M059J (cell line): ENCODE measurements at places on chromosomes 2 and 18.

DNA sequence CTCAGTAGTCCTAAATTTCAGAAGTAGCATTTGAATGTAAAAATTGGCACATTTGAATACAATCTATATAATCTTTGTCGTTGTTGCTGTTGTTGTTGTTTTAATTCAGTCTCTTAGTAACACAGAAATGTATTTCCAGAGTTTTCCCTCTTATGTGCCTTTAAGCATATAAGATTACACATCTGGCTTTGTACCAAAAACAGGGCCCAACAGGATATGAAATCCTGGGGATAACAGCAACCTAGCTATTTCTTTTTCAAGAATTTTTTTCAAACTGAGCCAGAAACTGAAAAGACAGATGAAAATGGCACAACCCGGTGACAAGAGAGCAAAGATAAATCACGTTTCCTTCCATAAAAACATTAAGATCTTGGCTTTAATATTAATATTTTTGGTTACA lies 906.7 kb downstream of the NRXN1 start:
- no peak for DNase-seq

DNA sequence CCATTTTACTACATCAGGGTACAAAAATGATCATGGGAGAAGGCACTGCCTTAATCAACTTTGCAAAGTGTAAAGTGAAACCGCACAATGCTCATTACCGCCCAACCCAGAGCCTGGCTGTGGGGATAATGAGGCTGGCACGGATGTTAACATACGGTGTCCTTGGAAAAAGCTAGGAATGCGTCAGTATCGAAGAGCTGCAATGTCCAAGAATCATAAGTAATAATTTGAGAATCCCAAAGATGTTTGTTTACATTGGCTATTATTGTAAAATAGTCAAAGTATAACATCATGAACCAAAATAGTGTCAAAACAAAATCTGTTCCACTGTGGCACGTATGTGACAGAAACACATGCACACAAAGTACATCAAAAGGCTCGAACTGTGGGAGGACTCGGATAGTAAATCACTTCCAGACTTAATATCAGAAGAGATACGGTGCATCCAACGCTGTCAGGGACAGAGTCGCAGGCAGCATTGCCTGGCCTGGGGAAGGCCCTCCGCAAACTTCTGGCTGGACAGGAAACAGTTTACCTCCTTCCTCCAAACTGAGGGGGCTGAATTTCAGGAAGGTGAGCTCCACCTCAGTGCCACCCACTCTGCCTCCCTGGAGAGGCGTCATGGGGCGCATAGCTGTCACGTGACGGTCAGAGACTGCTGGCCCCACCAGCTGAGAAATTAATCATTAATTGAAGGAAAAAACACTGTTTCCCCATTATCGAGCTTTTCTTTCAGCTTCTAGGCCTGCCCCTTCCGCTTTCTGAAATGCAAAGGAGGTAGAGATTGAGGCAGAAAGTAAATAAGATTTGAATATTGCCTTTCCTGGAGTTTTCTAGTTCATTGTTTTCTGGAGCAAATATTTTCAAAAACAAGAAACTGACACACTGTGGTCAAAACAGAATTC lies 1.8 kb upstream of the ID2 start:
- peak; percentile 55 for DNase-seq

GRCh38 chr2:5933669-5934068 lies 241.5 kb downstream of the SOX11 start:
- DNase-seq, result no peak

DNA sequence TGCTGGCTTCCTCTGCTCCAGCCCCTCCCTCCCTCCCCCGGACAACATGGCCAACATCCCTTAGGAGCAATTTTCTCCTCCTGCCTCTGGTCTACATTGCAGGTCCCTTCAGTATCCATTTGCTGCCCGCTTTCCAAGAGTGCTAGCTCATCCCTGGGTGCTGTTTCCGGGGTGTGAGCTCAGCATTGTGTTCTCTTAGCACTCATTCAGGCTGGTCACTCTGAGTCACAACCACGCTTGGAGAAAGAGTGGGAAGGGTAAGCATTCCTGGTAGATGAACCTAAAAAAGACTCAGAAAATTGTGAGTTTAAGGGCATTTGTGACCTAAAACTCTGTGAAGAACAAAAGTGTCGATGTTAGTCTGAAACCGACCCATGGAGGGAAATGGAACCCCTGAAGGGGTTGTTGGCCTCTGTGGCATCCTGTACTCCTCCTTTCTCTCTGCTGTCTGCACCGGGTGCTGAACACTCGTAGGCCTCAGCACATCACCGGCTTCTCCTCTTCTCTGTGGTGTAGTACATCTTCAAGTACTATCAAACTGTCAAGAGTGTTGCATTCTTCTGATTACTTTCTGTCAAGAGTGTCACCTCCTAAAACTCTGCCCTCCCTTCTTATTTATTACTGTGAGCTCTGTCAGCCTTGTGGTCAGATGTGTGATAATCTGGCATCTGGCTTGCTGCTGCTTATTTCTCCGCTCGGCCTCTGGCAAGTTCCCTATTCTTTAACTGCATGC lies 73.0 kb downstream of the CTNNA2 start:
- peak; percentile 11 for DNase-seq

- DNase-seq, result no peak
Measured at GRCh38 chr2:37615804-37616676, 55.4 kb downstream of the CDC42EP3 start.

GRCh38 chr2:54979321-54980044 lies 70.8 kb downstream of the RTN4 start:
- no peak for DNase-seq

GRCh38 chr2:205535001-205535400 lies 147.3 kb upstream of the NRP2 start:
- no peak for DNase-seq

- DNase-seq, result no peak
Measured at GRCh38 chr18:63084219-63084618, 235.3 kb downstream of the BCL2 start.

GRCh38 chr2:3730646-3731045 lies 27.3 kb downstream of the DCDC2C start:
- peak; percentile 61 for DNase-seq

GRCh38 chr2:42091671-42092070 lies 43.9 kb downstream of the PKDCC start:
- no peak for DNase-seq

GRCh38 chr2:84849271-84849952 lies 31.5 kb downstream of the TRABD2A start:
- peak; percentile 86 for DNase-seq

DNA sequence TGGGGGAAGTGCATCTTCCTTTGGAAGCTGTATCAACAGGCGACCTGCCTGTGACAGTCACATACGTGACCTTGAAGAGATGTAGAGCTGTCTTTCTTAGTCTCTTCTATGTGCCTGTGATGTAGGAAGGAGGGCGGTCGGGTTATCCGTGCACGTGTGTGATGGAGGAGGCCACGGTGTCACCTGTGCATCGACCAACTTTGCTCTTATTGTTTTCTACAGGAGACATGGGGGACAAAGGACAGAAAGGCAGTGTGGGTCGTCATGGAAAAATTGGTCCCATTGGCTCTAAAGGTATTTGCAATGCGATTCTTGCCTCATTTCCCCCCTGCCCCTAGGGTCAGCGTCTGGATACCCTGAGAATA lies 20.7 kb upstream of the ALLC start:
- DNase-seq, result no peak

- DNase-seq, result peak; percentile 76
Measured at GRCh38 chr2:208129744-208130711, at the start of gene CRYGC. Gene CRYGC, minus strand, starts transcription at chr2:208129828. Its CDS starts 36 bp downstream, at chr2:208129792.

DNA sequence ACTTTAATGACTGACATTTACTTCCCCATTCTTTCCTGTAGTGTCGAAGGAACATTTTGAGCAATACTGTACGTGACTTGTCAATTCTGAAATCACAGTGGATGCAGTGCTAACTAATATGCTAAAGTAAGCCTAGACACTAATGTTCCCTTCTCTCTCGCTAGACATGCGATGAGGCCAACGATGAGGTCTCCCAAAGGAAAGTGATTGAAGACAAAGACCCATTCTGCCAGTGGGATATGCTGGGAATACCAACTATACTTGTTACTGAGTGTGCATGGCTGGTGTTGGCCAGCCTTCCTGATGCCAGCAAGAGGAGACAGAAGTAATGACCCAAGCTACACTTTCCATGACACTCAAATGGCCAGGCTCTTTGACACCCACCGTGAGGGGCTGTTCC lies 2.5 kb upstream of the SERPINE2 start:
- no peak for DNase-seq

GRCh38 chr2:1886405-1886992 lies 142.2 kb upstream of the PXDN start:
- peak; percentile 44 for DNase-seq

- DNase-seq, result peak; percentile 5
Measured at GRCh38 chr2:53715568-53715967, 52.0 kb upstream of the CHAC2 start.

DNA sequence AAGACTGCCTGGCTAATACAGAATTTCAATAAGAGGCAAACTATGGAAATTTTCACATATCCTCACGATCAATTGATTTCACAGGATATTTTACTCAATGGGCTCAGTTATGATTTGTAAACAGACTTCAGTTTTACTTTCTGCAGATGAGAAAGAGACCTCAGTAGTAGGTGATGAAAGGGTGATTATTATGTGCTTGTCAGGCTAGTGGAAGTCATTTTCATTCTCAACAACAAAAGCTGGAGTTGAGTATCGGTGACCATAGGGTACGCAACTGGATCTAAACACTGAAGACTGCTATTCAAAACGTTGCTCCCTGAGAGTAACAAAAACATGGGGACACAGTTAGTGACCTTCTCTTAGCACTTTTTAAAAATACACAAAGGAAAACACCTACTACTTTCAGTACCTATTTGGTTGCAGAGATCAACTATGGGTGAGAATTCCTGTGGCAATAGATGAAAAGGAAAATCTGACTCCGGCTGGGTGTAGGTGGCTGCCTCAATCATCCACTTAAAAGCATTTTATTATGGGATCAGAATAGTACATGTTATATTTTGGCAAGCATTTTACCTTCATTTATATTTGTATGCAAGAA lies 126.2 kb upstream of the VRK2 start:
- DNase-seq, result no peak
